Muscle of leg (tissue), 16 donors: ENCODE measurements at places on chromosomes 12 and 14. TPM values are rescaled to one million over a fixed set of nuclear protein-coding genes. Genes with fewer than 3 reads are reported as not detected.
A peak's percentile ranks its signal among the peaks of the same experiment; 100 is the strongest.

The KLRG1 gene
- total RNA-seq = 2.7 TPM

The NRL gene
- total RNA-seq = 1.6 TPM

DNA sequence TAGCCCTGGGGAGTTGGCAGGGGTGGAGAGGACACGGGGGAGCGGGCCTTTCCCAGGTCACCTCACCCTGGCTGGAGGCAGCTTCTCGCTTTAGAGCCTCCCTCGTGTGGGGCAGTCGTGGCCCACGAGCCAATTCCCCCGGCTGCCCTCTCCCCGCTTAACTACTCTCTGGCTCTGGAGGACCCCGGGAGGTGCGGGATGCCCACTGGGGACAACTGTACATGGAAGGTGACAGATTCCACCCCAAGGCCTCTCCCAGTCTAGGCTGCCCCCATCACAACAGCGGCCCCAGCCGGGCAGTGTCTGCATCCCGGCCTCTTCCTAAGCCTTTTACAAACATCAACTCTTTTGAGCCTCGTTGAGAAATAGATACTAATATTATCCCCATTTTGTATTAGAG, 78.1 kb downstream of the KIF26A start:
- DNase-seq = no peak

GRCh38 chr14:64541972-64542835, 1.7 kb downstream of the HSPA2 start:
- DNase-seq = peak; percentile 12

DNA sequence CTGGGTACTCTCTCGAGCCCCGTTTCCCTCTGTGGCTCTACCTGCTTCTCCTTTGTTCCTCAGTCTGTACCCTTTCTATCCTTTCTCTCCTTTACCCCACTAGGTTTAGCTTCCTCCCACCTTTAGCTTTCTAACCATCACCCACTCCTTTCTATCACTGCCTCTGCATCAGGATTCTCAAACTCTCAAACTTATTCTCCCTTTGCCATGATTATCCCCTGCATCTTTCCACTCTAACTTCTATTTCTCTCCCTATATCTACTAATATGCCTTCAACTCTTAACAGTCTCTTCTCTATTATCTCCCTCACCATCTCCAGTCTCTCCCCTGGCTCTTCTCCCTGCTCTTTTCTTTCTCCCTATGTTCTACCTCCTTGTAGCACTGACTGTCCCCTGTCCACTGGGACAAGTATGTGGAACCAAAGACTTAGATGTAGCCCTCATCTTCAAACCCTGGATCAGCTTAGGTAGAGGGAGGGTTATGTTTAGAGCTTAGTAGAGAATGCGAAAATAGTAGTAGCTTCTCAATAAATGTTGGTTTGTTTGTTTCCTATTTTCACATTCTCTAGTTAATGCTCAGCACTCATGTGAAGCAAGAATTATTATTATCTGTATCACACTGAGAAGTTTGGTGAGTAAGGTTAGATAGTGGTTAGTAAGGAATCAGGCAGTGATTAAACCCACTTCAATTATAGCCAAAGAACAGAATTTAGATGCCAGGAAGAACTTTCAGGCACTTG, 3.4 kb downstream of the GDF11 start:
- DNase-seq = no peak

GRCh38 chr12:96774496-96775256, 132.4 kb upstream of the NEDD1 start:
- no peak for DNase-seq

The ADAM21 gene
- total RNA-seq = 0.09 TPM

The CCDC38 gene
- 0.09 TPM for total RNA-seq

- DNase-seq = no peak
Observed at GRCh38 chr12:946631-947030, 2.9 kb downstream of the RAD52 start.

GRCh38 chr12:130976171-130976720, 22.5 kb downstream of the ADGRD1 start:
- DNase-seq = no peak

DNA sequence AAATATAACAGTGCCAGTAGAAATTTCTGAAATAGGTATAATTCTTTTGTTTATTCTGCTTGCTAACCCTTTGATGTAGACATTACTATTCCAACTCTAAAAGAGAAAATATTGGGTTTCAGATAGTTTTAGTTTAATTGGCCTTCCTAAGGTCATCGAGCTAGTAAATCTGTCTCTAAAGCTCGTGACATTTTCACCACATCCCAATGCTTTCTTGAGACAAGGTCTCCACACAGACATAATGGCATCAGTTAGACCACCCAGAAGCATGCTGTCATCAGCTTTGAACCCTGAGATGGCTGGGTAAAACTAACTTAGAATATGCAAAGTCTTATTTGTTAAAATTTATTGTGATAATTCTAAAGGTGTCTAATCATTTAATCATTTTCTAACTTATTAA, 52.0 kb downstream of the PIK3C2G start:
- no peak for DNase-seq

DNA sequence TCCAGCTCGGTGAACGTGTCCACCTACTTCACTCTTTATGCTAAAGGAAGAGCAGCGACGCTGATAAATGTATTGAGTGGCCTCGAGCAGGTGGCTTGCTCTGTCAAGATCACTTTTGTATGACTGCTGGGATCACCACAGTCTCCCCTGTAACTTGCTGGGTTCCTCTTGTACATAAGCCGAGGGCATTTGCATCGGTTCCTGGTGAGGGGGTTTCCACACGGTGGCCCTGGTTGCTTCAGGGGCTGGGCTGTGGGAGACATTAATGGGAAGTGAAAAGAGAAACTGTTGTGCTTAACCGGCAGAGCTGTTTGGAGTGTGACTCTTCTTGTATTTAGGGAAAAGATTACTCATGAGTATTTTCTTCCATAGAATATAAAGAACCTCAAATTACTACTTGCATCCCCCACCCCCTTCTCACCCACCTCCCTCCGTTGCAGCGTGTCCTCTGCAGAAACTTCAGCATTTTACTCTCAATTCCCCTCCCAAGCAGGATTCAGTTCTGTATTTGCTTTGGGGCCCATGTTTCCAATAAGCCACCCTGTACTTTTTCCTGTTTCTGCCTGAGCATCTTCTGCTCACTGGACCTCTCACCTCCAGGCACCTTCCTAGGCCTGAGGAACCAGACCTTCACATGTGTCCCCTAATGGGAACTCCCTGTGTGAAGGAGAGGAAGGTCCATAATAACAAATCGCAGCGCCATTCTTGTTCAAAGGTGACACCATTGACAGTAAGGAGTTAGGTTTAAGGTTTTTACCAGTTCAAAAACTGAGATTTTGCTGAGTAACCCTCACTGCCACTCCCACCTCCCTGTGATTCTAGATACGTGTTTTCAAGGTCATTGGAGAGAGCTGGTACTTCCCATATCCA, 187.0 kb downstream of the ETV6 start:
- peak; percentile 72 for DNase-seq

DNA sequence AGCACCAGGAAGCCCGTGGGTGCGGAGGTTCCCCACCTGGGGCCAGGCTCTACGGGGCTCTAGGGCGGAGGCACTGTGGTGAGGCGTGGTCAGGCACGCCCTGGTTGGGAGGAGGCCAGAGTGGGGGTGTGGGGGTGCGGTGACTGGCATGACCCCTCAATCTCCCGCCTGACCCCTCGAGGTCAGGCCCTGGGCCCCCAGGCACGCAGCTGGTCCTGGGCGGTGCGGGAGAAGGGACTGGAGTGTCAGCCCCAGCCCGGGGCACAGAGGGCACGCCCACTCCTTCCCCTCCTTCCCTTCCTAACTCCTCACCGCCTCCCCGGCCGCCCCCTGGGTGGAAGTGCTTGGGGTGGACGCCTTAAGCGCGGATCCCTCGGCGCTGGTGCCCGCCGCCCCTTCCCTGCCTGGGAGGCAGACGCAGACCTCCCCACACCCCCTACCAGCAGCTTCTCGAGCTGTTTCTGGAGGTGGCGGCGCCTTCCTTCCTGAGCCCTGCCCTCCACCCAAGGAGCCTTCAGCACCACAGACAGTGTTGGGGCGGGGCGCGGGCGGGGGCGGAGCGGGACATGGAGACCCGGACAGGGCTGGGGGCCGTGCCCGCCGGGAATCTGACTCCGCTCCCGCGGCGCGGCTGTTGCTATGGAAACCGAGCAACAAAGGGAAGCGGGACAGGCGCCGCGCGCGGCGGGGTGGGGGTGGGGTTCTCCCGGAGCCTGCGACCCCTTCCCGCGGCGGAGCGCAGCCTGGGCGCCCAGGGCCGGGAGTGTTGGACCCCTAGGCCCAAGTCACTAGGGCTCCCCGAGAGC, 741 bp upstream of the CRIP2 start:
- peak; percentile 93 for DNase-seq

DNA sequence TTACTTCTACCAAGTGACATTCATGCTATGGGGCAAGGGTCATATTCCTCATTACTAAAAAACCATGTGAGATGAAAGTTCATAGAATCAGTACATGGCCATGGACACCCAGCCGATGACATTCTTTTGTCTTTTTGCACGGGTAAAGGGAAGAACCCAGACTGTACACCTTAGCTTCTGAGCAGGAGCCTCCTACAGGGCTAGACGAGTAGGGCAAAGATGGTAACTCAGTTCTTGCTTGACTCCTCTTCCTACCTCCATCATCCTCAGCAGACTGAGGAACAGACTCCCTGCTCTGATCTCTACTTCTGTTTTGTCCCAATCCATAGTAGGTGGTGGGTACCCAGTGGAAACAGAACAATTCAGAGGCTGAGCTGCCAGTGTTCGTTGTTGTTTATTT, 281.3 kb downstream of the NPAS3 start:
- DNase-seq = no peak

DNA sequence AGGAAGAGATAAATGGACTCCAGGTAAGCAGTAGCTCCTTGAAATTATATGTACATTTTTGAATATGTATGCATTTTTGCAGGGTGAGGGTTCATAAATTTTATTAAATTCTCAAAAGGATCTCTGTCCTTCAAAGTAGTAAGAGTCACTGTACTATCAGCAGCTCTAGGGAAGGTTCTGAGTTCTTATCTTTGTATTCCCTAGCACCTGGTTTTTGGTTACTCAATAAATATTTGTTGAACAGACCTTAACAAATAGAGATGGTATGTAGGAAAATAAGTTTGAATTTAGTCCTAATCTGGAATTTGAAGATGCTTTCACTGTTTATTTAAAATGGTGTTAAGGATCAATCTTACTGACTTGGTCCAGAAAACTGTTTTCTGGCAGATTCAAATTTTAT, 18.3 kb downstream of the LEMD3 start:
- DNase-seq = no peak

- DNase-seq = peak; percentile 12
Observed at GRCh38 chr14:47438650-47439140, 236.7 kb downstream of the MDGA2 start.

GRCh38 chr12:112847708-112848337, 56.3 kb downstream of the RPH3A start:
- DNase-seq = no peak

GRCh38 chr12:76057326-76057725, 25.8 kb upstream of the PHLDA1 start:
- DNase-seq = no peak

- no peak for DNase-seq
Observed at GRCh38 chr14:35991356-35991755, 165.2 kb downstream of the BRMS1L start.

DNA sequence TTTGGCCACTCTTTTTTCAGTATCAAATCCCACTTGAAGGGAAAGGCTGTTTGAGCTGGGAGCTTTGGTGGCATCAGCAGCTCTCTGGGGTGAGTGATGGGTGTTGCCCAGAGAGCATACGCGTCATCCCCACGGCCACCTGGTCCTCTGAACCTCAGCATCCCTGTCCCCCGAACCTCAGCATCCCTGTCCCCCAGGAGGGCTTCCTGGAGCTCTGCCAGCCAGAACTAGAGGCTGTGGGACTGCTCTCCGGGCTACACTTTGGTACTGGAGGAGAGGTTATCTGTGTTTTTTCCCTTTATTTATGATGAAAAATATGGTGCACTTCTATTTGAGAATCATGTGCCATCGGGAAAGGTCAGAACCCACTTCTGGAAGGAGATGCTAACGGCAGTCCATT, 131.5 kb upstream of the RTL1 start:
- no peak for DNase-seq
